Activated naive CD4-positive, alpha-beta T cell treated with anti-CD3 and anti-CD28 coated beads for 36 hours (primary cell): ENCODE measurements at places on chromosomes 3 and 15. TPM values are rescaled to one million over a fixed set of nuclear protein-coding genes. Genes with fewer than 3 reads are reported as not detected.

DNA sequence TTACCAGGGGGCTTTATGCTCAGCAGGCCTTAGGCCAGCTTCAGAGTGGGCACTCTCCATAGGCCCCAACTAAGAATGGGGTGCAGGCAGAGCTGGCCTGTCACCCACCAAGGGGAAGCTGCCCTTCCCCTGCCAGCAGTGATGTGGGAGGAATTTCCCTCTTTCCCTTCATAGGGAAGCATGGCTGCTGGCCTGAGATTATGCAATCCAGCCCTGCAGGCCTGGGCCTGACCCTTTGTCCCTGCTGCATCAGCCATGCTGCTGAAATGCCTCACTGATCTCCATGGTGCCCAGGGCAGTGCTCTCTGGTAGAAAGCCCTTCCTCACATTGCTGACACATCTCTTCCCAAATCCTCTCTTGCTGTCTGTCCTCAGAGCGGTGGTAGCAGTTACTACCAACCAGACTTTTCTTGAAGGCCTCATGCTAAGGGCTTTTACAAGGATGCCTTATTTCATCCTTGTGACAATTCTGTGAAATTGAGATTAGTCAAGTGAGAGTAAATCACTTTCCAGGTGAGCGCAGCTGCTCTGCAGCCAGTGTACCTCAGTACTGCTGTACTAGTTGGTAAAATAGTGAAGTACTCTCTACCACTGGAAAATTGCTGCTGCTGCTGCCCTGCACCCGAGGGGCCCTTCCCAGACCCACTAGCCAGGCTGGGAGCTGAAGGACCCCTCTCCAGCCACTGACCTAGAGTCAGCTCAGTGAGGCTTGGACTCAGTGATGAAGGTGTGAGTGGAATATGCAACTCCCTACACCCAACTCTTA is 33.8 kb downstream of the MRAS start:
- no peak overlapping the region for H3K27ac ChIP-seq
- no peaks in the 10 kb centered on the region for H3K36me3 ChIP-seq
- no peaks in the 10 kb centered on the region for H3K4me1 ChIP-seq
- no peak for DNase-seq

DNA sequence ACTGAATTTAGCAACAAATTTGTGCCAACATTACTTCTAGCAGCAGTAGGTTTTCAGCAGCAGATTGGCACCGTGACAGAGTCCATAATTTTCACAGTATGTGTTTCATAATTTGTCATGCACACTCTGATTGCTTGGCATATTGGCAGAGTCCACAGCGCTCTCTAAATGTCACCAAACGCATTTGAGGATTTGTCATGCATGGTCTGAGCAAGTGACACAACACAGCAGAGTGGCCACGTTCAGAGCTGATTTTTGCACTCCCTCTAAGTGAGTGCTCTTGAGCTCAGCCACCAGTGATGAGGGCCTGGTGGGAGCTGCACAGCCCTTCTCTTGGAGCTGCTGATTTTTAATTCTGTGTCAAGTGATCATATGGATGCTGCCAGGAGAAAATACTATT is 1270.8 kb downstream of the ROBO1 start:
- no peaks in the 10 kb centered on the region for H3K27me3 ChIP-seq
- DNase-seq, result no peak
- H3K27ac ChIP-seq, result no peak overlapping the region
- H3K36me3 ChIP-seq, result no peaks in the 10 kb centered on the region

DNA sequence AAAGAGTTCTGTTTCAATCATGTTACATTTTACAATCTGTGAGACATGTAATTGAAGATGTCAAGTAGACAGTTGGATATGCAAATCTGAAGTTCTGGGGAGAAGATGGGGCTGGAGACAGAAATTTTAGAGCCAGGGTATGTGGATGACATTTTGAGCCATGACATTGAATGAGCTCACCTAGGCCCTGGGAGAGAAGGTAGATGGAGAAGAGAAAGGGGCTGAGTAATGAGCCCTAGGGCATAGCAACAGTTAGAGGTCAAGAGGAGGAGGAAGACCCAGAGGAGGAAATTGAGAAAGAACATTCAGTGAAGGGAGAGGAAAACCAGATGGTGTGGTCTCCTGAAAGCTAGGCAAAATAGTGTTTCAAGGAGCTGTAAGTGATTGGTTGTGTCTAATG is 15.3 kb downstream of the TMEM266 start:
- DNase-seq, result no peak
- H3K4me3 ChIP-seq, result no peak overlapping the region
- no peak overlapping the region for H3K27ac ChIP-seq
- no peaks in the 10 kb centered on the region for H3K4me1 ChIP-seq
- H3K27me3 ChIP-seq, result no peaks in the 10 kb centered on the region

DNA sequence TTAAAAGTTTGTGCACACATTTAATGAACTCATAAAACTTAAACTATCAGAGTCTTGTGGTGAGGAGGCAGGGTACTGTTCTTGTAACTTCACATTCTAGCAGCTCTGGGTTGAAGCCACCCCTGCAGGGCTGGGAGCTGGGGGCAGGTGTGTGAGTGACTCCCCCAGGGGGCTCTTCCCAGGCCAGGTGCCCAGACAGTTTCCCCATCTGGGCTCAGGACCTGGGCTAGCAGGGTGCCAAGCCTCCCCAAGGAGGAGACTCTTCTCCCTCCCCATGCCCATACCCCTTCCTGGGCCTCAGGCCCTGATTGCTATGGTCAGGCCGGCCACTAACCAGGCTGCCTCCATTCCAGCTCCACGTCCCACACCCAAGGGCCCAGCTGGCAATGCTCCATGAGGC is 22.0 kb upstream of the CHCHD6 start:
- H3K27ac ChIP-seq, result no peak overlapping the region
- DNase-seq, result no peak
- H3K4me3 ChIP-seq, result no peak overlapping the region
- H3K4me1 ChIP-seq, result peaks cover 3% of the 10 kb centered on the region

GRCh38 chr3:13843351-13843750 is 36.5 kb downstream of the WNT7A start:
- peaks cover 2% of the 10 kb centered on the region for H3K4me1 ChIP-seq
- H3K27me3 ChIP-seq, result no peaks in the 10 kb centered on the region
- H3K36me3 ChIP-seq, result no peaks in the 10 kb centered on the region
- no peak overlapping the region for H3K27ac ChIP-seq

GRCh38 chr3:111260878-111261277 is 189.3 kb downstream of the NECTIN3 start:
- no peaks in the 10 kb centered on the region for H3K36me3 ChIP-seq
- no peak overlapping the region for H3K4me3 ChIP-seq
- no peak overlapping the region for H3K27ac ChIP-seq
- peaks cover 13% of the 10 kb centered on the region for H3K4me1 ChIP-seq
- peaks cover 2% of the 10 kb centered on the region for H3K27me3 ChIP-seq

Gene CRABP1
- 0.38 TPM for total RNA-seq

Gene SNX4
- total RNA-seq, result 24.8 TPM

Gene CELSR3
- total RNA-seq, result 5.1 TPM

Gene MST1R
- 0.41 TPM for total RNA-seq

Gene DUOXA1
- not detected for total RNA-seq
